RKO (cell line): ENCODE measurements at places on chromosomes 16 and 17.

DNA sequence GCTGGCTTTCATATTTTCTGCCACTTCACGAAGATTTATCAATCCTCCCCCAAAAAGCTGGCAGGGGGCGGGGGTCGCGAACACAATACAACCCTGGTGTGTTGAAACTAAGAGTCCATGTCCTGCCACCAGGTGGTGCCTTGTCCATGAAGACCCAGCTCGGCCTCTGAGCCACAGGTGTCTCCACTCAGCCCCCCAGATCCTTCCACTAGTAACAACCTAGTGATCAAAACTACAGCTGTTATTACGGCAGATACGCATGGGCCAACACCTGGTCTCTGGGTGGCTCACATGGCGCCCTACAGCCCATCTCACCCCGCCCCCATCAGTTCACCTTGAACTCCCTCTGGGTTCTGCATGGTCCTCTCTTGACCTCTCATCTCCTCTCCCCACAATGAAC, 27.7 kb downstream of the USP7 start:
- no peak for DNase-seq

- DNase-seq: peak; percentile 96
These were observed 18.8 kb downstream of the STX4 start for GRCh38 chr16:31052114-31052513.

DNA sequence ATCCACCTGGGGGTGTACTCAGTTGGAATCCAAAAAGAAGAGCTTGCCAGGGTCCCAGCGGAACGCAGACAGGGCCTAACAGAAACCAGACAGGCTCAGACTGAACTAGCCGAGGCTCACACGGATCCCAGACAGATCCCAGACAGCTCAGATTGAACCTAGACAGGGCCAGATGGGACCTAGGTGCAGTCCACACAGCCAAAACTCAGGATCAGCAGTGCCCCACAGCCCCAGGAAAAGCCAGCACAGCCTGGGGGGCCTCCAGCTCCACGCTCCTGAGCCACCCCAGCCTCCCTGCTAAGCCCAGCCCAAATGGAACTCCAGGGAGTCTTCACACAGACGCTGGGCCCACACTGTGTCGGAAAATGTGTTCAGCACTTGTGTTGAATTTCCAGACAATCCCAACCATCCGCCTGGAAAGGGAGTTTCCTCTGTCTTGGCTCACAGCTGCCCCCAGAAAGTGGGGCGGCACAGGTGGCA, 7.5 kb downstream of the STX1B start:
- DNase-seq: no peak

- no peak for DNase-seq
These were observed 8.8 kb downstream of the MMP25 start for GRCh38 chr16:3054965-3055733.

- peak; percentile 54 for DNase-seq
These were observed 370.1 kb downstream of the ZFHX3 start for GRCh38 chr16:72677662-72678447.

DNA sequence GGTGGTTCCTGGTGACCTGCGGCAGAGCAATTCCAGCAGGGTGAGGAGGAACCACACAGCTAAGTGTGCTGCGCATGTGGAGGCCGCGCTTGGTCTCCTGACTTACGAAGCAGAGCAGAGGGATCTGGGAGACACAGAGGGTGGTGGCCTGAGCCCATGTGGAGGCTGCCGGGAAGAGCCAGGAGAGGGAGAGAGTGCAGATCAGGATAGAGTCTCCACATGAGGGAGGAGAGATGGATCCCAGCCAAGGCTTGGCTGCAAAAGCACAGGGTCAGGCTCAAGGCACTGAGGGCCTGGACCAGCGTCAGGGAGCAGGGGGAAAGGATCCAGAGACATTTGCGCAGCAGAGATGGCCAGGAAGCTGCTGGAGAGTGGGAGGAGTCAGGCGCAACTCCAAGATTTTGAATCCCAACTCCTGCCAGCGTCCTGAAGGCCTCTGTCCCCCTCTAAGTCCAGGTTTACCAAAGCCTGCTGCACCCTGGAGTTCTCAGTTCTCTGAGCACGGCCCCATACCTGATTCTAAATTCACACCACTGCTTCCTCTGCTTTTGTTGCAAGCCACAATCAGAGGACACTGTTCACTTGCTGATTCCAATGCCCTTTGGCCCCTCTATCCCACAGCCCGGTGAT, 11.3 kb upstream of the MLLT6 start:
- DNase-seq: no peak

DNA sequence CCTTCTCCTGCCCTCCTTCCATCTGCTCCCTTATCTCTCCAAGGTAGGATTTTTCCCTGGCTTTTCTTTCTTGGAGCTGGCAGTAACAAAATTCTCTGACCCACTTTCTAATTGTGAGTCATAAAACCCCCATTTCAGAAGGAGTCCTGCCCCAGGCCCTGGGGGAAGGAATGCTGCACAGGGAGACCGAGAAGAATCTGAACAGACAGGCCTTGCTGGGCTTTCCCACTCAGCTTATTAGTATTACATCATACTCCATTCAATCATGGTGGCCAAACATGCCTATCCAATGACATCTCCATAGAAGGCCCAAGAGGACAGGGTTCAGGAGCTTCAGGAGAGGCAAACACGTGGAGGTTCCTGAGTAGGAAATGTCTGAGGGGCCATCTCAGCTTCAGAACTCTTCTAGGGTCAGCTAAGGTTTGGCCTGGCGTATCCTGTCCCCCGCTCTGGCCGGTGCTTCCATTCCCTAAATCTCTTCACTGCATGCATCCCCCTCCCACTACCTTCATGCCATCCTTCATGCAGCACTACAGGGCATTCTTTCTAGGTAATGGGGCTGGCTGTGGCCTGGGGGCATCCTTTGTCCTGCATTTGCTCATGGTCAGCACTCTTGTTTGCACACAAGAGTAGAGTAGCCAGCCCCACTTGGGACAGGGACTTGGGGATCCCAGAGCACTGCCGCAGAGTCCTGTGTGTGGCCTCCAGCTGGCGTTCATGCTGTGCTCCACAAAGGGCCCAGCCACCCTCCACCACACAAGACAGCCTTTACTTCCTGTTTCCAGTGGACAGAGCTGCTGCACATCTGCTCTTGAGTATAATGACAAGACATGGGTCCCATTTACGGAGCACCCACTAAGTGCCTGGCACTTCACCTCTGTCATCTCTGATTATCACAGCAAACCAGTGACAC, 8.2 kb downstream of the SLC6A2 start:
- no peak for DNase-seq
